ENCODE measurements at places on chromosomes 7 and 10.

DNA sequence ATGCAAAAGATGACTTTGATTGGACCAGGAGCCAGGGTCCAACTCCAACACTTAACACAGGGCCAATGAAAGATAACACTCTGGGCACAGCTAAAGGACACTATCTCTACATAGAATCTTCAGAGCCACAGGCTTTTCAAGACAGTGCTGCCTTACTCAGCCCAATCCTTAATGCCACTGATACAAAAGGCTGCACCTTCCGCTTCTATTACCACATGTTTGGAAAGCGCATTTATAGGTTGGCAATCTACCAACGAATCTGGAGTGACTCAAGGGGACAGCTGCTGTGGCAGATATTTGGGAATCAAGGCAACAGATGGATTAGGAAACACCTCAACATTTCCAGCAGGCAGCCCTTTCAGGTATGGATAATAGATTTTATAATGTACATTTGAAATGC, 160.7 kb downstream of the MALRD1 start:
- DNase-seq: no peak

DNA sequence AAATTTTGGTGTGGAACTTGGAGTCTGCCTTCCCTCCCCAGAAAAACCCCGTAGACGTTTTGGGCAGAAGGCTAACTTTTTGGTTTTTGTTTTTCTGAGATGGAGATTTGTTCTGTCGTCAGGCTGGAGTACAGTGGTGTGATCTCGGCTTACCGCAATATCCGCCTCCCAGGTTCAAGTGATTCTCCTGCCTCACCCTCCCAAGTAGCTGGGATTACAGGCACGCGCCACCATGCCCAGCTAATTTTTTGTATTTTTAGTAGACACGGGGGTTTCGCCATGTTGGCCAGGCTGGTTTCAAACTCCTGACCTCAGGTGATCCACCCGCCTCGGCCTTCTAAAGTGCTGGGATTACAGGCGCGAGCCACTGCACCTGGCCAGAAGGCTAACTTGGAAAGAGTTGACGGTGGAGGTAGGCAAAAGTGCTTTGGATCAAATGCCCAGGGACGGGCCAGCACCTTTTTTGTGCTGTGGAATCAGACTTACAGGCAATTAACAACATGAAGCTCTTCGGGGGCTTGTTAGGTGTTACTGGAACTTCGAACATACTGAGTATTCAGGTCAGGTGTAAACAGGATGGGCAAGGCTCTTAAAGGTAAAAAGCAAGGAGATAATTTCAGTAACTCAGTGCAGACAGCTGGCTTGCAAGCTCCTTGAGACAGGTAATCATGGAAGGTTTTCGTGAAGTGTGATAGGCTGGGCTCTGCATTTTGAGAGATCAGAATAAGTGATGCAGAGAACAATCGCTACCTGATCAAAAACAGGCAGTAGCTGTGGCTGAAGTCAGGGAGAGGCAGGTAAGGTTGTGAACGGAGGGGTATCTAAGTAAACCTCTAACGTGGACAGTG, 1.8 kb downstream of the PPP1R35 start:
- no peak for DNase-seq

GRCh38 chr7:67387851-67388250, 391.2 kb downstream of the TYW1 start:
- DNase-seq: no peak

DNA sequence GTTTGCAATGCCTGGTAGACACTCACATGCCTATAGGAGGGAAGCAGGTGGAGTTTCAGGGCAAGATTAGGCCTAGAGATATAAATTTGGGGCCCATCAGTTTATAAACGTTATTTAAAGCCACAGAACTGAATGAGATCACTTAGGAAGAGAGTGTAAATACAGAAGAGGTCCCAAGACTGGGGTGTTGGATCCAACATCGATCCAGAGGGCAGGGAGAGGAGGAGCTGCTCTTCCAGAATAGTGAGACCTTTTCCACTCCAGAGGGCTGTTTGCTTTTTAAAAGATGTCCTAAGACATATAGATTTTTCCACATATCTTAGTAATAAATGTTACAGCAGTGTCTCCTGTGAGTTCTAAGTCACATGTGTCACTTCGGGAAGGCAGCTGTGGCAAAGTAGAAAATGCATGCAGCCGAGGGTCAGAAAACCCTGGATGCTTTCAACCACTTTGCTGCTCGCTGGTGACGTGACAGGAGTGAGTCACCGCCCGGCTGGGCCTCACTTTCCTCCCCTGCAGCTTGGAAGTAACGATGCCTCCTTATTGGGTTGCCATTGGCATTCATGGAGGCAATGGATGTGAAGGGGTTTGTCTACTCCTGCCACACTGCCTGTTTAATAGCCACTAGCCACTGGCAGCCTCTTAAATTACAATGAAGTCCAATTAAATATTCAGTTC, 95.4 kb downstream of the TRIL start:
- no peak for DNase-seq

GRCh38 chr10:103197174-103197573, 4.1 kb upstream of the NT5C2 start:
- DNase-seq: no peak

All from stimulated activated CD8-positive, alpha-beta memory T cell treated with anti-CD3 and anti-CD28 coated beads, Interleukin-4, amount 100 ng/mL, for 24 hours (primary cell).